Thyroid gland (tissue), 4 donors: ENCODE measurements at places on chromosomes 13 and 19.

- no peak for DNase-seq
Observed at GRCh38 chr19:1577929-1578618, 9.9 kb upstream of the MEX3D start.

GRCh38 chr19:9909251-9909650 lies 27.1 kb downstream of the OLFM2 start:
- no peak for DNase-seq

- no peak for DNase-seq
Observed at GRCh38 chr13:47291107-47291656, 394.3 kb upstream of the HTR2A start.

GRCh38 chr13:107031716-107032115 lies 463.8 kb upstream of the ARGLU1 start:
- DNase-seq = no peak

DNA sequence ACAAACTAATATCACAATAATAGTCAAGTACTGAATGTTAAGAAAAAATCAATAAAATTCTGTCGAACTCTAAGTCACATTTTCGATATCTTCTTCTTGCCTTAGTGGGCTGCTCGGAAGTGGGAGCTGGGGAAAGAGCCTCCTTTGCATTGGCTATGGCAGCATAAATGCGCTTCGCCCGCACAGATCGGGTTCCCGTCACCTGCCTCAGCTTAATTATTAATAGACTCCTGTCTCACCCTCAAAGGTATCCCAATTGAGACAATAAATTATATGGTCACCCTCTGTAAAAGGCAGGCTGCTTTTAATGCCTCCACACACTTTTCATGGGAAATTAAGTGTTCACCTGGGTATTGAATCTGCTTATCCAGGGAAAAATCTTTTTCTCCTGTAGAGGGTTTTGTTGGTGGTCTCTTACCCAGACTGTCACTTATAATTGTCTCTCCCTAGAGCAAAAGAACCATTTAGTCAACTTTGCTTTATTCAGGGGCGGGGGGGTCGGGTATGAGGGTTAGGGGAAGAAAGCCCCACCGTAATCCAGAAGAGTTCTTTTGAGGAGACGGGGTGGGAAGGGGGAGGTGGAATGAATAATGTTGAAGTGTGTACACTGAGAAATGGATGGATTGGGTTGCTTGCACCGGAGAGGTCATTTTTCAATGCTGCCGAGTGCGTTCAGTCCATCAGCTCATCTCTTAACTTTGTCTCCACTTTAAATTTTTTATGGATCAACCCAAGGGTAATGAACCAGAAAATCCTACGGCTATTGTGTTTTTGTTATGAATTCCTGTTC lies 682.6 kb upstream of the SGCG start:
- DNase-seq = no peak

DNA sequence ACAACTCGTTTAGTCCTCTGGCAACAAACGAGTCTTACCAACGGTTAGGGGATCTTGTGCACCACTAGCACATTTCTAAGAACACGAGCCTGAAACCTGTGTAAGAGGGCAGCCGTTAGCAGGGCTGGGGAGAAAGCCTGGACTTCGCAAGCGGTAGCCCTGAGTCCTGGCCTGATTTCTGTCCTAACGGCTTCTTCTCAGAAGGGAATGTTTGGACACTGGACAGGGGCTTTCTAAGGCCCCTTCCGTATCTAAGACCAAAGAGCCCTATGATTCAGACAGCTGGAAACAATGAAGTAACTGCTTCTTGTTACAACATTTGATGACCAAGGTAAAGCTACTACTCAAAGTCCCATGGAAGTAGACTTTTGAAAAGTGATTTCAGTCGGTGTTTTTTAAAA lies 2.2 kb downstream of the ANKRD10 start:
- no peak for DNase-seq

DNA sequence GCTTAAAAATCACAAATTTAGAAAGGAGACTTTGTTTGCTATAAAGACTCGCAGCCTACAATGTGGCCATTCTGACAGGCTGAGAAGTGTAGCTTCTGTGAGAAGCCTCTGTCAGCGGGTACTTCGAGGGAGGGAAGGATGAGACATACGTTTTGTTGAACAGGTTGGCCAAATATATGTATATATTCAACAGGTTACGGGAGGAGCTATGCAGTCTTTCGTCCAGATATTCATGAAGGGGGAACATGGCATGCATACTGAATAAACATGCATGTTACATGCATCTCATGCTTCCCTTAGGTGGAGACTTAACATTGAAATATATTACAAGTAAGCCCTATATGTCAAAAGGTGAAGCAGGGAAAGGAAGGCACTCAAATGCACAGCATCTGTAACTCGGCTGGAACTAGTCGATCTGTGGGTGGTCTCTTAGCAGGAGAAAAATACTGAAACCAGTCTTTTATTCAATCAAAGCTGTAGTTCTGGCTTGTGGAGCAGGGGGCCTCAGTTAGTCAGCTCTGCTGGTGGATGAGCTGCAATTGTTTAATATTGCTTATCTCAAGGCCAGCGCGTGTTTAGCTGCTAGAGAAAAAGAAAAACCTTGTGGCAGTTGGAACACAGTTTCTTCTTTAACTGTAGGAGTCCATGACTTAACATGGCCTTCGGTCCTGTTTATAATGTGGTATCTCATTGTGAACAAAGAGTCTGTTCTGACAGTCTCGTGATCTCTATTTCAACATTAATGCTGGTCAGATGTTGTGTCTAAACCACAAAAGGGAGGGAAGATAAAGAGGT lies 94.3 kb downstream of the FAM216B start:
- DNase-seq = no peak

DNA sequence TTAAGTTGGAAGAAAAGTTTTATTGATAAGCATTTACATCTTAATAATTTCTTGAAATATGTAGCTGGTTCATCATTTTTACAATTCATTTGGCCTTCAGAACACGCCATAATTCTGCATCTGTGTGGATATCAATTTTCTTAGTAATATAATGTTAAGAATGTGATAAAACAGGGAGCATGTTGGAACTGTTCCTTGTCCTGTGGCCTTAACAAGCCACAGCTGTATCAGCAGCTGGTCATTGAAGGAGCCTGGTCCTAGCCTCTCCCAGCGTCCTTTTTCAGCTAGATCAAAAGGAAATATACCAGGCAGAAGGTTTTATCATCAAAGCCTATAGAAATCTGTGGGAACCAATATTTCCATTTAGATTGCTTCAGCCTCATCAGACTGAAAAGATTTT lies 421.8 kb downstream of the SPRY2 start:
- no peak for DNase-seq

- DNase-seq = no peak
Observed at GRCh38 chr19:14782626-14783409, 4.5 kb upstream of the ADGRE2 start.

GRCh38 chr19:21323000-21323399 lies 6.2 kb downstream of the ZNF708 start:
- DNase-seq = no peak

DNA sequence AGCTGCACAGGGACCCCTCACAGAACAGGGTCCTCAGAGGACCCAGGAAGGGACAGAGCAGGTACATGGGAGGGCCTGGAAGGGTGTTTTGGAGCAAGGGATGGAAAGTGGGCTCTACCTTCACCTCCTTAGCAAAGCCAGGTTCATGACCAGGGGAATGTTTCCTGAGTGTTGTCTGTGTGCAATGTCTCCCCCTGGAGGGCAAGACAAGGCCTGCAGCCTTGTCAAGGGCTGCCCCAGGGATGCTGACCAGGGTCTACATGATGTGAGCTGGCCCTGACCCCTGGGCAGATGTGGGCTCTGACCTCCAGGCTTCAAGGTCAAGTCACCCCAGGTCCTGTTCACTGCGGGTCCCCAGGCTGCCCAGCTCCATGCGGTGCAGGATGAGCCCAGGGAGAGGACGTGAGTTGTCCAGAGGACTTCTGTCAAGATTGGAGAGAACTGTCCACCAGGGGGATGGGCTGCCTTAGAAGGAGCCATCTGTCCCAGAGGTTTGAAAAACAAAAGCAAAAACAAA lies 1.0 kb upstream of the CEACAM1 start:
- DNase-seq = peak; percentile 64

DNA sequence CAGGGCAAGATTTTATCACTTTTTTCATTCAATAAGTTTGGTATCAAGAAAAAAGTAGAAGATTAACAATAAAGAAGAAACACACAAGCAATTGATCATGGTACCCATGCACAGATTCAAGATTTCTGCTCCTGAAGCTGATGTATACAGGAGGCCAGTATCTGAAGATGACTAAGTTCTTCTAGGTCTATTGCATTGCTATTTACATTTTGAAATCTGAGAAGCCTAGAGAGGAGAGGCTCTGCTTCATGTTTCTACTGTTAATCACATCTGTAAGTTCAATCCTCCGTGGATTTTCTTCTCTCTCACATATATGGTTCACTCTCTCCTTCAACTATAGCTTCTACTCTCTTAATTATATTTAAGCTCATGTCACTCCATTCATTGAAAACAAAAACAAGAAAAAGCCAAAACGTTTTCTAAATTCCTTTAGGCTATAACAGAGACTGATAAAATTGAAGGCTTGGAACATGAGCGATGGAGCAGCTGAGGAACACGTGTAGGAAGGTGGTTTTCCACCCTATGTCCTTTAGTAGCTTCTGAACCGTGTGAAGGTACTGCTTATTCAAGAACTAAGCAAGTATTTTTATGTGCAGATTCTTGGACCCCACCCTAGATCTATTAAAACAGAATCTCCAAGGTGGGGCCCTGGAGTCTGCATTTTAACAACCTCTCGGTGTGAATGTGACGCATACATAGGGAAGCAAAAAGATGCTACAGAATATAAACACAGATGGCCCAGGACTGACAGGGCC lies 198.2 kb downstream of the EFNB2 start:
- DNase-seq = no peak

DNA sequence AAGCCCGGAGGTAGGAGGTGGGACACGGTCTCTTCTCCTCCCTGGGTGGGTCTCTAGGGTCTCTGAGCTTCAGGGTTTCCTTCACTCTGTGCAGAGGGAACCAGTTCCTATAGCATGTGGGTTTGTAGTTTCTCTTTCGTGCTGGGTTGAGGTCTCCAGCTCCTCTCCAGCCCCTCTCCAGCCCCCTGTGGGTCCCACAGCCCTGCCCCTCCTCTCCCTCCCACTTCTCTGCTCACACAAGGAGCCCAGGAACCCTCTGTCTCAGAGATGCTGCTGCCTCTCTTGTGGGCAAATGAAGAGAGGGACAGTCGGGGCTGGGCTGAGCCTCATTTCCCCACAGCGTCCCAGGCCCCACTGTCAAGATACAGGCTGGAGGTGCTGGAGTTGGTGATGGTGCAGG lies 1.4 kb downstream of the SIGLEC7 start:
- no peak for DNase-seq

GRCh38 chr13:24032252-24032651 lies 128.3 kb upstream of the SPATA13 start:
- no peak for DNase-seq

DNA sequence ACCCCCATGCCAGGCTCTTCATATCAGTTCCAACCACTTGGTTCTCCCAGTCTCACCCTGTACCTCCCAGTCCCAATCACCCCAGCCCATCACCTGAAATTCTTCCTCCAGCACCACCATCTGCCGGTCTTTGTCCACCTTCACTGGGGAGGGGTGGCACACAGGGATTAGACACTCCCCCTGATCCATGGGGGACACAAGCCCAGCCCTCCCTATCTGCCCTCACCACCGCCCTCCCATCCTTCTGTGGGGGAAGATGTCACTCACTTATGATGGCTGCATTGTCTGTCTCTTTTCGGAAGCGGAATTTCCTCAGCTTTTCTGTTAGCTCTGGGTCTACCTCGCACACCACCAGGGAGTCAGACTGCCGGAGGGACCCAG lies 685 bp downstream of the GMFG start:
- no peak for DNase-seq

DNA sequence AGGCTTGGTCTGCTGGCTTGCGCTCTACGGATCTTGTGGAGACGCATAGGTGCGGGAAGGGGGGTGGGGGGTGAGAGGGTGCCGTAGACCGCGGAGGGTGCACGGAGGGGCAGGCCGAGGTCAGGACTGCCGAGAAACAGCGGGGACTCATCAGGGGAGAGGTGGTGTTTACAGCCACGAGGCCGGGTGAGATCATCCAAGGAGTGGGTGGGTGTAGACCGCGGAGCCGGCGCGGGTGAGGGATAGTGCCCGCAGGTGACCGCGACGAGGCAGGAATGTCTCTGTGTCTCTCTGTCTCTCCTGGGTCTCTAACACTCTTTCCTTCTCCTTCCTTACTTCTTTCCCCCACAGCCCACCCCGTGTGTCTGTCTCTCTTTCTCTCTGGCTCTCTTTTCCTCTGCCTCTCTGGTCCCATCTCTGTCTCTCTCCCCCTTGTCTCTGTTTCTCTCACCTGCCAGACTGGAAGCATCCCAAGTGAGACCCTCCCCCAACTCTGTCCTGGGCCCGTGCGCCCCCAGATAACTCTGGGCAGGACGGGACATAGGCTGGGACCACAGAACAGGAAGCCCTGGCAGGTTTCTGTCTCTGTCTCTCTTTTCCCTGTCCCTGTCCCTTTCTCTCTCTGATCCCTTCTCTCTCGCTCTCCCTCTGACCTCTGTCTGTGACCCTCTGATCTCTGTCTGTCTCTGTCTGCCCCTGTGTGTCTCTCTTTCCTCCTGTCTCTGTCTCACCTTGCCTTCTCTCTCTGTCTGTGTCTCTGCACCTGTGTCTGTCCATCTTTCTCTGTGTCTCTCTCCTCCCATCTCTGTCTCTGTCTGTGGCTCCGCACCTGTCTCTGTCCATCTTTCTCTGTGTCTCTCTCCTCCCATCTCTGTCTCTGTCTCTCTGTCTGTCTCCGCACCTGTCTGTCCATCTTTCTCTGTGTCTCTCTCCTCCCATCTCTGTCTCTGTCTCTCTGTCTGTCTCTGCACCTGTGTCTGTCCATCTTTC lies 1.8 kb upstream of the KLK4 start:
- no peak for DNase-seq

GRCh38 chr13:26486550-26486949 lies 70.9 kb upstream of the WASF3 start:
- no peak for DNase-seq

DNA sequence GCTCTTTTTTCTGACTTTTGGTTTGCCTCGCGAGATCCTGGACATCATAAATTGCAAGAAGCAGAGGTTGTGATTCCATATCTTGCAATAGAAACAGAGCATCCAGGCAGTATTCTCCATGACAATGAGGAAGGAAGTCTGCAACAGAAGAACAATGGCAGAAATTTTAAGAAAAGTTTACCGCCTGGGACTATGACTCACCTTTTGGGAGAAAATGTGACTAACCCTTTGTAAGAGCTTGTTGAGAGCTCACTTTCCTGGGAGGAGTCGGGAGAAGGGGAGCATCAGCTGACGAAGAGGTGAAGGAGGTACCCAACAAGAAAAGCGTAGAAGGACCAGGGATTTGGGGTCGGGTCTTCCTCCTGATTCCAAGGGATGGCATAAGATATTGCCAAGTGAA lies 34.3 kb upstream of the TNFSF11 start:
- no peak for DNase-seq

GRCh38 chr13:29170436-29171082 lies 350.4 kb downstream of the MTUS2 start:
- no peak for DNase-seq

DNA sequence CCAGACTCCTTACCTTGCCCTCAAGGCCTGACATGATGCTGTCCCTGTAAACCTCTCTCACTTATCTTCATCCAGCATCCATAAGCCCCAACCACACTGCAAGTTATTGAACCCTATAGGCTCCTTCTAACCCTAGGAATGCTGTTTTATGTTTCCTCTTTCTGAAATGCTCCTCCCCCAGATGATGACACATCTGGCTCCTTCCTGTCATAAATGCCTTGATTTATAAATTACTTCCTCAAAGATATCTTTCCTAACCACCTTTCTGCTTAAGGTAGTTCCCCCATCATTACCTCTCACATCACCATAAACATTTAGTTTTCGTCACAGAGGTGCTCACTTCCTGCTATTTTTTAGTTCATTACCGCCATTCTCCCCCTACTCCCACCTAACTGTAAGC lies 12.3 kb downstream of the RUBCNL start:
- no peak for DNase-seq
